ENCODE measurements at places on chromosomes 11 and 22. TPM values are rescaled to one million over a fixed set of nuclear protein-coding genes. Genes with fewer than 3 reads are reported as not detected.

Gene SOX6
- 205 TPM for total RNA-seq

GRCh38 chr11:118913411-118914125, 12.2 kb downstream of the BCL9L start:
- no peaks in the 10 kb centered on the region for H3K27me3 ChIP-seq
- H3K36me3 ChIP-seq: peaks cover under 1% of the 10 kb centered on the region
- H3K27ac ChIP-seq: peak overlapping the region; percentile 94
- H3K4me1 ChIP-seq: peaks cover 99% of the 10 kb centered on the region
- no peak overlapping the region for H3K4me3 ChIP-seq

DNA sequence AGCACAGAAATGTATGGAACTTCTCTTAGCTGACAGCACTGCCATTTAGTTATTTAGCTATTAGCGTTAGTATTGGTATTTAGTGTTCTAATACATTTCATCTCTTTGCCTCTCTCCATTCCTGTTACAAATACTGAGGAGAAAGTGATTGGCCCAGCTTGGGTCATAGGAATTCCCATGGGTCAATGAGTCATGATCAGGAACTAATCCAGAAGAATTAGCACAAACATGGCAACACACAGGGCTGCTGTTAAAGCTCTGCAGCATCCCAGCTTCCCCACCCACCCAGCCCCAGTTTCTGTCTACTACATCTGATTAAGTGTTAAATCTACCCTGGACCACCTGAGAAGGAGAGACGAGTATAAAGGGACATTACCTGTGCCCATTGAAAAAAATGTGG, 36.1 kb downstream of the PDGFD start:
- no peaks in the 10 kb centered on the region for H3K36me3 ChIP-seq
- DNase-seq: no peak
- H3K4me3 ChIP-seq: no peak overlapping the region
- H3K27me3 ChIP-seq: no peaks in the 10 kb centered on the region
- no peak overlapping the region for H3K27ac ChIP-seq

GRCh38 chr22:46055911-46056545, 79.1 kb upstream of the WNT7B start:
- peak; percentile 48 for DNase-seq
- H3K4me1 ChIP-seq: peaks cover 27% of the 10 kb centered on the region
- peak overlapping the region; percentile 68 for H3K4me3 ChIP-seq
- H3K27ac ChIP-seq: peak overlapping the region; percentile 96
- no peaks in the 10 kb centered on the region for H3K27me3 ChIP-seq

DNA sequence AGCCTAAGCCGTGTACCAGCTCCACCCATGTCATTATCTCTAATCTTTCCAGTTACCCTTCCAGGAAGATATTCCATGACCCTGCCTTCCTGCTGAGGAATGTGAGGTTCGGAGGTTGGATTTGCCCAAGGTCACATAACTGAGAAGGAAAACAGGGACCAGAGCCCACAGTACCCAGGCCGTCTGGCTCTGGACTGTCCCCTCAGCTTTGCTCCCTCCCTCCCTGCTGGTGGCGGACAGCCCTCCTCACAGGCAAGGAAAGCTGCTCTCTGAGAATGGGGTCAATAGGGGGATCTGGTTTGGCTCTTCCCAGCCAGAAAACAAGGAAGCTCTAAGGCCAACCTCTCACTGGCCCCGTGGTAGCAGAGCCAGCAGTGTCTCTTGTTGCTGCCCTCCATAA, 63.3 kb downstream of the SYN3 start:
- no peaks in the 10 kb centered on the region for H3K27me3 ChIP-seq
- no peak overlapping the region for H3K27ac ChIP-seq
- no peak for DNase-seq
- no peak overlapping the region for H3K4me3 ChIP-seq

DNA sequence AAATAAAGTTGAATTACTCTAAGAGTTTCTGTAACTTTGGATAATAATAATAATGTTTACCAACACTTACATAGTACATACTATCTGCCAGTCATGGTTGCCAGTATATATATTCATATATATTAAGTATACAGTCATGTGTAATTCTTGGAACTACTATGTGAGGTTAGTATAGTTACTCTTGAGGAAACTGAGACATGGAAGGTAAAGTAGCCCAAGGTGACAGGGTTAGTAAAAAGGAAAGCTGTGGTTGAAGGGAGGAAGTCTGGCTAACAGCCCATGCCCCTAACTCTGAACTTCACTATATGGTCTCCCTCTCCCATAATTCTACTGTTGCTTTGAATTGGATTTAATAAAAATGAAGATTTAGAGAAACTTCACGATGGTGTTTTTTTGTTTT, 24.9 kb downstream of the FDX1 start:
- H3K4me3 ChIP-seq: no peak overlapping the region
- no peaks in the 10 kb centered on the region for H3K27me3 ChIP-seq
- no peaks in the 10 kb centered on the region for H3K4me1 ChIP-seq
